Testis (tissue), 5 donors: ENCODE measurements at places on chromosomes 16 and 17. TPM values are rescaled to one million over a fixed set of nuclear protein-coding genes. Genes with fewer than 3 reads are reported as not detected.

DNA sequence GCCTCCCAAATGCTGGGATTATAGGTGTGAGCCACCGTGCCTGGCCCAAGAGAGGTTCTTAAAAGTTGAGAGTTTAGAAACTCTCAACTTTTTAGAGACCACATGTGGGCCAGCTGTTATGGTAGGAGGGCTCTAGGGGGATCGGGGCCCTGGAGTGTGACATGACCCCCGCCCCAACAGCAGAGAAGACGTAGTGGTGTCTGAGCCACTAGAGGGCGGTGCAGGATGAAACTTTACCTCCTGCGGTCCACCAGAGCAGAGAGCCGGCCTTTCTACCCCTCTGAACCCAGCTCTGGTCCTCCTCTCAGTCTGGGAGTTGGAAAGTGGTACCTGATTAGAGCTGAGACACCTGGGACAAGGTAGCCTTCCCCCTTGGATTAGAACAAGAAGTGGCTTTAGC, 7.4 kb downstream of the CDK5RAP3 start:
- DNase-seq = peak; percentile 64

Gene EARS2
- total RNA-seq = 76.7 TPM

Gene KRTAP2-2
- total RNA-seq = not detected

GRCh38 chr16:29023279-29024277, 38.7 kb downstream of the LAT start:
- DNase-seq = no peak

DNA sequence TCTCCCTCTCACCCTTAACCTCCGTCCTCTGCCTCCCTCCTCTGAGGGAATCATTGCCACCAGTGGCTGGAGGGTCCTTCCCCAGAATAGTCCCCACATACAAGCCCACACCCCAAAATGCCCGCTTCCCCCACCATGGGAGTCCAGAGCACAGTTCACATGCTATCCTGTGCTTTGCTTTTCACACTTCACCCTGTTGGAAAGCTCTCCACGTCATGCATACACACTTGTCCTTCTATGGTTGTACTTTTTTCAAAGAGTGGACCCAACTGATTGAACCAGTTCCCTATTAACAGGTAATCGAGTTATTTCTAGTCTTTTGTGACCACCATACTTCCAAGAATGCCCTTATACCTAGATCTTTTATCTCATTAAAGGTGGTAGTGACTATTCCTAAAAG, 23.8 kb upstream of the KIFC3 start:
- DNase-seq = no peak

Gene TRIM16
- total RNA-seq = 52.5 TPM

Gene CACNA1H
- 55.9 TPM for total RNA-seq

DNA sequence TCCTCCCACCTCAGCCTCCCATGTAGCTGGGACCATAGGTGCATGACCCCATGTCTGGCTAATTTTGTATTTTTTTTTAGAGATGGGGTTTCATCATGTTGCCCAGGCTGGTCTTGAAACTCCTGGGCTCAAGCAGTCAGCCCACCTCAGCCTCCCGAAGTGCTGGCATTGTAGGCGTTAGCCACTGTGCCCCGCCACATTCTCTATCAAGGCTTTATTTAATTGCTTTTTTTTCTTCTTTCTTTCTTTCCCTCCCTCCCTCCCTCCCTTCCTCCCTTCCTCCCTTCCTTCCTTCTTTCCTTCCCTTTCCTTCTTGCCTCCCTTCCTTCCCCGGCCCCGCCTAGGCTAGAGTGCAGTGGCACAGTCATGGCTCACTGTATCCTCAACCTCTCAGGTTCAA, 23.7 kb downstream of the RSPRY1 start:
- no peak for DNase-seq

DNA sequence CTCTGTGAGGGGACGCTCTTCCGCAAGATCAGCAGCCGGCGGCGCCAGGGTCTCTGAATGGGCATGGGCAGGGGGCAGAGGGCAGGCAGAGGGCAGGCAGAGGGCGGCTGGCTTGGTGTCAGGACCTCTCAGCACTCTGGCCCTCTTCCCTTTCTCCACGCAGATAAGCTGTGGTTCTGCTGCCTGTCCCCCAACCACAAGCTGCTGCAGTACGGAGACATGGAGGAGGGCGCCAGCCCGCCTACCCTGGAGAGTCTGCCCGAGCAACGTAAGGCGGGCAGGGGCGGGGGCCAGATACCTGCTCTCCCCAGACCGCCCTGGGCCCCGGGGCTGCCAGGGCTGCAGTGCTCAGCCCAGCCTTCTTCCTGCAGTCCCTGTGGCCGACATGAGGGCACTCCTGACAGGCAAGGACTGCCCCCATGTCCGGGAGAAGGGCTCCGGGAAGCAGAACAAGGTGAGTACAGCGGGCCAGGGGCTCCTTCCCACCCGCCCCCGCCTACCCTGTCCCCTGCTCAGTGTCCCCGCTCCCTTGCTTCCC, 4.1 kb downstream of the ELMO3 start:
- no peak for DNase-seq

Gene ALOX15
- total RNA-seq = 2.4 TPM

Gene PRSS36
- total RNA-seq = 7.1 TPM

DNA sequence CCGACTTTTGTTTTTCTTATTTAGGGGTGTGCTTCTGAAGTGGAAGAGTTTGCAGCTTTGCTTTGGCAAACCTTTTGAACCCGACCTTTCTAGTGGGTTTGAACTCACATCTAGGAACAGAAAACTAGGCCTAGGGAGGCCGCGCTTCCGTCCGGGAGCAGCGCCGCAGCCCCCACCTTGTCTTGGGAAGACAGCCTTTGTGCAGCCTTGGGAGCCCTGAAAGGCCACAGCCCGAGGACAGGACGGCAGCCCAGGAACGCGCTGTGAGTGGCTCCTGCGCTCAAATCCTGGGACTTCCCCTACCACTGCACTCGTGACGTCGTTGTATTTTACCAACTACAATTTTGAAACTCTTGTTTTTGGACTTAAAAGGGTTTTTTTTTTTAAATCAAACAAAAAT, 53.7 kb upstream of the ZNF267 start:
- no peak for DNase-seq

- DNase-seq = peak; percentile 37
Observed at GRCh38 chr17:64174686-64175456, 44.9 kb upstream of the ERN1 start.

DNA sequence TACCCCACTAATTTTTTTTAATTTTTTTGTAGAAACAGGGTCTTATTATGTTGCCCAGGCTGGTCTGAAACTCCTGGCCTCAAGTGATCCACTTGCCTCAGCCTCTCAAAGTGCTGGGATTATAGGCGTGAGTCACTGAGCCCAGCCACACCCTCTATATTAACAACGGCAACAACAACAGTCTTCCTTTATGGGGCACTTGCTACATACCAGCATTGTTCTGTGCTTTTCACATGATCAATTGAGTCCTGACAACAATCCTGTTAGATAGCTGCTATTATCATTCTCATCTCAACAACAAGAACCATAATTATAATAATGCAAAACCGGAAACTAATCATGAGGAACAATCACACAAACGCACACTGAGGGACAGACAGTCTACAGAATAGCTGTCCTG, 12.6 kb upstream of the ARL5C start:
- no peak for DNase-seq
